ENCODE measurements at places on chromosomes 5 and 9.

- H3K27me3 ChIP-seq: no peaks in the 10 kb centered on the region
- no peak for DNase-seq
- no peaks in the 10 kb centered on the region for H3K36me3 ChIP-seq
- peak overlapping the region; percentile 82 for H3K4me3 ChIP-seq
Observed at GRCh38 chr5:122846051-122846550, 688 bp downstream of the SNX24 start.

DNA sequence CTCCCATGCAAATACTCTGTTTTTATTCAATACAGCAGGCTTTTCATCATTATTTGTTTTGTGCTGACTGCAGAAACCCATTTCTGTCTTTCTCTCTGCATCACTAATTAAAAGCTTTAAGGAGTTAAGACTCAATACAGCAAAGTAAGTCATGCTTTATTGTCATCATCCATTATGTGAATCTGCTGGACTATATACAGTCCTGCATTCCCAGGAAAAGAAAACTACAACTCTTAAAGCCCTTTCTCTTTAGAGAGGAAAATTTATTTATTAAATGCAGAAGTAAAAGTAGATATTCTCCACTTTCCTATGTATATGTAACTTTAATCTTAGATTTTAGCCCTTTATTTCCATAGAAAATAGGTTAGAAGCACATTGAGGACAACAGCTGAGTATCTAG is 706.6 kb upstream of the RGMB start:
- H3K27ac ChIP-seq: no peak overlapping the region
- no peaks in the 10 kb centered on the region for H3K4me1 ChIP-seq
- no peak for DNase-seq
- no peak overlapping the region for H3K4me3 ChIP-seq
- no peaks in the 10 kb centered on the region for H3K36me3 ChIP-seq
- no peaks in the 10 kb centered on the region for H3K27me3 ChIP-seq

GRCh38 chr9:134638502-134639090 is 3.0 kb upstream of the COL5A1 start:
- H3K4me3 ChIP-seq: no peak overlapping the region
- peaks cover 8% of the 10 kb centered on the region for H3K4me1 ChIP-seq

DNA sequence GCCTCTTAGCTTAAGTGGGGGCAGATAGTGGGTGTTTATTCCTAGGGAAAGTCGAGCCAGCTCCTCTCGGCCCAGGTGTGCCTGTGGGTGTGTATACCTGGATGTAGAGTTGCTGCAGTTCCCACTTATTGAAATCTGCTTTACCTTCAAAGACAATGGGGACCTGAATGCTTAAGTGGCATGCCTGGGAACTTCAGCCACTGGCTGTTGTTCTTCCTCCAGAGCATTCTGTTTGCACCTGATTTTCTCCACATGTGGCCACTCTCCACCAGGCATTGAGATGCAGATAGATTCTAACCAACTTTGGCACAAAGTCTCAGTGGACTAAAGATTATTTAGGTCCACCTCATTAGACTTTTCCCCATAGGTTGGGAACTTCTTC is 186.8 kb downstream of the ZNF462 start:
- H3K4me3 ChIP-seq: no peak overlapping the region
- H3K36me3 ChIP-seq: no peaks in the 10 kb centered on the region
- no peak for DNase-seq
- no peaks in the 10 kb centered on the region for H3K4me1 ChIP-seq
- no peak overlapping the region for H3K27ac ChIP-seq
- H3K27me3 ChIP-seq: no peaks in the 10 kb centered on the region

DNA sequence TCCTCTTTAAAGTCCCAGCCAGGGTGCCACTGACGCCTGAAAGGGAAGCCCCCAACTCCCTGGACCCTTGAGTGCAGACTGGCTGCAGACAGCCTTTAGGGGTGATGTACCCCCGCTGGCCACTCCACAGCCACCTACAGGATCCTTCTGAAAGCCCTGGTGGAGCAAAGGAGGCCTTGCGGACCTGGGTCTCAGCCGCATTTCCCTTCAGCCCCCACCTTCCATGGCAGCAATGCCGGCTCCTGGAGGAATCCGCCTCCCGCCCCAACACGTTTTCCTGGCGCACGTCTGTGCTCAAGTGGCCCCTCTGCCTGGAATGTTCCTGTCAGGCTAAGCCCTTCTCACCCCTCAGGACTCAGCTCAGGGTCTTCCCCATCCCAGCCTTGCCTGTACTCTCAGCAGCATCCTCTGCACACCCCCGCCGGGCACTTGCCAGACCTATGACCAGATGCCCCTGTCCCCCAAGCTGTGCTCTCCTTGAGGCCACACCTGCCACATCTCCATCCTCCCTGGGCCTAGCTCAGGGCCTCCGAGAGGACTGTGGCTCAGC is 134.1 kb upstream of the RAPGEF1 start:
- H3K4me3 ChIP-seq: no peak overlapping the region
- H3K36me3 ChIP-seq: peaks cover 14% of the 10 kb centered on the region
- H3K27me3 ChIP-seq: no peaks in the 10 kb centered on the region

GRCh38 chr9:136088481-136088938 is 6.6 kb downstream of the NACC2 start:
- no peak for DNase-seq
- H3K4me3 ChIP-seq: no peak overlapping the region
- H3K27me3 ChIP-seq: no peaks in the 10 kb centered on the region
- H3K27ac ChIP-seq: no peak overlapping the region
- H3K36me3 ChIP-seq: no peaks in the 10 kb centered on the region

DNA sequence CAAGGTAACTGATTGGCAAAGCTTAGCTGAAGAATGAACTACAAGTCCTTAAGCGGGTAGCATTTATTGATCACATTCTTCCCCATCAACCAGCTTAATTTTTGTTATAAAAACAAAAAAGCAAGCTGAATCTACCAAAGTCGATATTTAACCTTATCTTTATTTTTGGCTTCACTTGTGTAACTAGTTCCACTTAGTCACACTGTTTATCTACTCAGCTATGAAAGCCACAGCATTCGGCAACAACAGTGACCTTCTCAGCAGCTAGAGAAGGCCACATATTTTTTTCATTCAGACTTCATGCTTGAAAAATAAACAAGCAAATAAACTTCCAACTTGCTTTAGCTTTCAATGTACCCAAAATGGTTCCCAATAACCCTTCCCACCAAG is 69.4 kb downstream of the KLHL3 start:
- no peaks in the 10 kb centered on the region for H3K27me3 ChIP-seq
- H3K4me1 ChIP-seq: peaks cover 7% of the 10 kb centered on the region
- no peak overlapping the region for H3K4me3 ChIP-seq
- H3K27ac ChIP-seq: no peak overlapping the region
- no peaks in the 10 kb centered on the region for H3K36me3 ChIP-seq

- no peak overlapping the region for H3K4me3 ChIP-seq
- DNase-seq: no peak
- no peaks in the 10 kb centered on the region for H3K4me1 ChIP-seq
- no peaks in the 10 kb centered on the region for H3K27me3 ChIP-seq
Observed at GRCh38 chr5:67119010-67119409, 77.6 kb downstream of the CD180 start.

DNA sequence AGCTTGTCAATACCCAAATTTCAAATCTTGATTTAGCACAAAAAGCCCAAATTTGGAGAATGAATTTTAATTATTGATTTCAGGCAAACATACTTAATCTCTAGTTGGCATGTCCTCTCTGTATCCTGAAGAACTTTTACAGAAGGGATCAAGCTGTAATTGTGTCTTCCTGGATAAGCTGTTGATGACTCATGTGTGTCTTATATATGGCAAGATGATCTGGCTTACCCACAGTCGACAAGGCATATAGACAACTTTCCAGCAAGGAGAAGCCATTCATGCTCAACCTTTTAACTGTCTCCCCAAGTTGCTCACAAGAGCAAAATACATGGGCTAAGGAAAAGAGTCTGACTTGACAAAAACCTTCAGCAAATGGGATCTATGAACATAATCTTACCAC is 112.5 kb upstream of the SLCO6A1 start:
- H3K36me3 ChIP-seq: no peaks in the 10 kb centered on the region
- H3K4me3 ChIP-seq: no peak overlapping the region
- DNase-seq: no peak
- H3K27ac ChIP-seq: no peak overlapping the region
- no peaks in the 10 kb centered on the region for H3K27me3 ChIP-seq

DNA sequence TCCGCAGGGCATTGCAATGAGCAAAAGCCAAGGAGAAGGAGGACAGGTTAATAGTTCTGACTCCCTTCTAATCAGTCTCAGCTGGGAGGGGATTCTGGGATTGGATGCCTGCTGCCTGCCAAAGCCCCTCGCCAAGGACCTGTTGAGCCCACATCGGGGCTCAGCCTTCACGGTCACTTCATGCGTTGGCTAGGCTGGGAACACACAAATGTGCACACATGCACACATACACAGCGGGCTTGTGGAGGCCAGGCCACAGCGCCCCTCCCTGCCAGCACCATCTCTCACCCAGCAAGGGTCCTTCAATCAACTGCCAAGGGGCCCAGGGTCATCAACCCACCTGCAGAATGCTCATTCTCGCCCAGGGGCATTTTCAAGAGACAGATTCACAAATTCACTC is 113.9 kb downstream of the C5orf15 start:
- no peak for DNase-seq
- H3K36me3 ChIP-seq: no peaks in the 10 kb centered on the region
- H3K4me3 ChIP-seq: no peak overlapping the region
- no peaks in the 10 kb centered on the region for H3K27me3 ChIP-seq
- no peaks in the 10 kb centered on the region for H3K4me1 ChIP-seq

GRCh38 chr9:114737118-114737517 is 55.1 kb upstream of the TEX48 start:
- no peak overlapping the region for H3K4me3 ChIP-seq
- peak; percentile 5 for DNase-seq
- H3K36me3 ChIP-seq: no peaks in the 10 kb centered on the region
- peaks cover 40% of the 10 kb centered on the region for H3K4me1 ChIP-seq
- H3K27ac ChIP-seq: no peak overlapping the region
- H3K27me3 ChIP-seq: no peaks in the 10 kb centered on the region

- H3K36me3 ChIP-seq: no peaks in the 10 kb centered on the region
- H3K4me3 ChIP-seq: no peak overlapping the region
- H3K4me1 ChIP-seq: no peaks in the 10 kb centered on the region
Observed at GRCh38 chr9:85401998-85402397, 339.8 kb downstream of the AGTPBP1 start.

- DNase-seq: no peak
- no peaks in the 10 kb centered on the region for H3K27me3 ChIP-seq
- H3K4me3 ChIP-seq: no peak overlapping the region
- no peaks in the 10 kb centered on the region for H3K36me3 ChIP-seq
Observed at GRCh38 chr9:80012557-80013330, 441.0 kb downstream of the TLE4 start.

GRCh38 chr5:40681363-40682153 is 1.8 kb downstream of the PTGER4 start:
- peaks cover 9% of the 10 kb centered on the region for H3K36me3 ChIP-seq
- H3K4me1 ChIP-seq: peaks cover 21% of the 10 kb centered on the region
- H3K27ac ChIP-seq: peak overlapping the region; percentile 82
- H3K4me3 ChIP-seq: peak overlapping the region; percentile 91
- DNase-seq: no peak

GRCh38 chr9:16215353-16215680 is 655.2 kb downstream of the BNC2 start:
- H3K4me3 ChIP-seq: no peak overlapping the region
- no peaks in the 10 kb centered on the region for H3K36me3 ChIP-seq
- H3K4me1 ChIP-seq: no peaks in the 10 kb centered on the region
- DNase-seq: no peak

Data from CD4-positive, alpha-beta T cell (primary cell).